ENCODE measurements at places on chromosomes 3 and 15.
A peak's percentile ranks its signal among the peaks of the same experiment; 100 is the strongest.

DNA sequence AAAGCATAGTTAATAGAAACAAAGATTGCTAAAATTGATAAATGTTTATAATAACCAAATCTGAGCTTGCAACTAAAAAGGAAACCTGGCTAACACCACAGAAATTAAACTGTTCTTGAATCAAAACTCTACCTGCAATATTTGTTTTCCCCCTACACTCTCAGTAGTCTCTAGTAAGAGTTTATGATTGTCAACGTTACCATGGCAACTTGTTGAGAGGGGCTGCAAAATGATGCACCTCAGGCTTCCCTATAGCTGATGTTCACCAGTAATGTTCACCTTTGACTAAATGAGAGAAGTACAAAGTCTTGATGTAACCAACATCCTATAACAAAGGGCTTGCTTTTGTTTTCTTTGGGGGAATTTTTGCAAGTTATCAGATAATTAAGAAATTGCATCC is 101.1 kb upstream of the FHIT start:
- no peak for DNase-seq

DNA sequence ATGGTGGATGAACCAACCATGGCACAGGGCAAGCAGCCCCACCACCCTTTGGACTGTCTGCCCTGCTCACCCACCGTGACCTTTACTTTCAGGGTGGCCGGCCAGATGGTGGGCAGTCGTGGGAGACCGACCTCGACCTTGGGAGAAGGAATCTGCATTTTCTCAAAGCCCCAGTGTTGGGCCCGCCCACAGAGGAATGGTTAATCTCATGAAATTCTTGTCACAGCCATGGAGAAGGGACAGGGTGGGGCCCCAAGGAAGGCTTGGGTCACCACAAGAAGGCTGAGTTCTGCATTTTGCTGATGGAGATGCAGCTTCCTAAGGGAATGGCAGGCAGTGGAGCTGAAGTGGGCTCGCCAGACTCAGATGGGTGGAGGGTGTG is 2.9 kb downstream of the PLXND1 start:
- DNase-seq = no peak

DNA sequence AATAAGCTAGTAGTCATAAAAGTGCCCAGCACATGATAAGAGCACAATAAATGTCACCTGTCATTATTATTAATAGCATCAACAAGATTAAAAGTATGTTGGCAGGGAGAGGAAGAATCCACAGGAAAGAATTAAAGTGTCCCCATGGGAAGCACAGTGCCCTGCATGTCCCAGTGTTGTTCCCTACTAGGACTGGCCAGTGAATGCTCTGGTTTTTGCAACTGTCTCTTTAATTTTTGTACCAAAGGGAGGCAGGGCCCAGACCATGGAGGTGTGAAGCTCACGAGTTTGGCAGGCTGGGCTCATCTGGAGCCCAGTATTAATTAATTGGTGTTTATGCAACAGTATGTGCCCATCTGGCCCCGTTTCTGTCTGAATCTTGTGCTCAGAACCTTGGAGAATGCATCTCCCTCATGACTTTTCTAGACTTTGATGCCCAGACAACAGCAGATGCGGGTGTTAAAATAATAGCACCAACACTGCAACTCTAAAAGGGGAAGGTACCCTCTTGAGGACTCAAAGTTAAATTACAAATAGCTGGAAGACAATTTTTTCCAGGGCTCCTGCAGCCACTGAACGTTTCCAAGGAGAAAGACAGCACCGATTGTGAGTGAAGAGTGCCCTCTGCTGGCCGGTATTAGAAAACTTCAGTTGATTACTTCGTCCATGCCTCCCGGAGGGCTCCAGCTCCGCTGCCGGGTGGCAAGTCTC is 71.9 kb upstream of the SPATA12 start:
- peak; percentile 83 for DNase-seq

- DNase-seq = no peak
Observed at GRCh38 chr3:64556046-64556445, 131.8 kb downstream of the ADAMTS9 start.

DNA sequence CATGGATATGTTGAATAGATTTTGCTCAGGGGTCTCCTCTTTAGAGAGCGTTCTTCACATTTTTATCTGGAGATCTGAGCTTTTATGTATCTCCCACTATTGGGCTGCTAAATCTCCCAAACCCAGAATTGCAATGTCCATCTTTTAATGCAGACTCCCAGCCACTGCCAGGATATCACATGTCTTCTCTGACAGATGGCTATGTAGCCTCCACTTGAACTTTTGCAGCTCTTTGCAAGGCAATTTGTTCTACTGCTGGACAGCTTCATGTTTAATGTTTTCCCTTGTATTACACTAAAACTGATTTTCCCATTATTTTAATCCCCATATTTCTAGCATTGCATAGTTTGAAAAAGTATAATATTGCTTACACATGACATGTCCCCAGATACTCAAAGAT is 177.2 kb downstream of the LPP start:
- no peak for DNase-seq

GRCh38 chr15:45499426-45499825 is 23.1 kb downstream of the SLC30A4 start:
- no peak for DNase-seq

Data from MCF 10A (cell line).